Neural crest cell (in vitro differentiated cells): ENCODE measurements at places on chromosomes 1 and 21.

- DNase-seq: no peak
Observed at GRCh38 chr1:192959657-192960186, 99.4 kb downstream of the UCHL5 start.

GRCh38 chr1:229310833-229311232 lies 32.0 kb downstream of the CCSAP start:
- DNase-seq: no peak

DNA sequence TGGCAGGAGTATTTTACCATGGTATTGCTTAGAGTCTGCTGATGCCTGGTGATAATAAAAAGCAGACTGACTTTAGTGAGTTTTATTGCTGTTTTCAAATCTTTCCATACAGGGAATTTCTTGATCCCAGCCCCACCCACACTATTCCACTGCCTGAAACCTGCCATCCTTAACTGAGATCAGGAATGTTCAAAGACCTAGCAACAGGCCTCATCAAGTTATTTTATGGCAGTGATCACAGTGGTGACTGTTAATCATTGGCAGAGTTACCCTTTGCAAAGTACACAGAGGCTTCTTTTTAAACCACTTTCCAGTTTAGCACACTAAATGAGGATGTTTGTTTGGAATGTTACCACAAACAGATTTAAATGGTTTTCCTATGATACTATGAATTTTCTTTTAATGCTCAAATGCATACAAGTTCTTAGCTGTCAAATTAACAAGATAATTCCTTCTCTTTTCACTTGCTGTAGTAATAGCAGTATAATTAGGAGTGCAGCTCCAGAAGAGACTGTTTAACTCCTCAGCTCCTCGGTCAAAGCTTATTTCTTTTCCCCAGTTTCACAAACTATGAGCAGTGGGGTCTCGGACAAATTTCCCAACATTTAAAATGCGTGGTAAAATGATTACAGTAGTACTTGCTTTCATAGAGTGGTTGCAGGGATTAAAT lies 69.9 kb upstream of the USP25 start:
- DNase-seq: no peak

DNA sequence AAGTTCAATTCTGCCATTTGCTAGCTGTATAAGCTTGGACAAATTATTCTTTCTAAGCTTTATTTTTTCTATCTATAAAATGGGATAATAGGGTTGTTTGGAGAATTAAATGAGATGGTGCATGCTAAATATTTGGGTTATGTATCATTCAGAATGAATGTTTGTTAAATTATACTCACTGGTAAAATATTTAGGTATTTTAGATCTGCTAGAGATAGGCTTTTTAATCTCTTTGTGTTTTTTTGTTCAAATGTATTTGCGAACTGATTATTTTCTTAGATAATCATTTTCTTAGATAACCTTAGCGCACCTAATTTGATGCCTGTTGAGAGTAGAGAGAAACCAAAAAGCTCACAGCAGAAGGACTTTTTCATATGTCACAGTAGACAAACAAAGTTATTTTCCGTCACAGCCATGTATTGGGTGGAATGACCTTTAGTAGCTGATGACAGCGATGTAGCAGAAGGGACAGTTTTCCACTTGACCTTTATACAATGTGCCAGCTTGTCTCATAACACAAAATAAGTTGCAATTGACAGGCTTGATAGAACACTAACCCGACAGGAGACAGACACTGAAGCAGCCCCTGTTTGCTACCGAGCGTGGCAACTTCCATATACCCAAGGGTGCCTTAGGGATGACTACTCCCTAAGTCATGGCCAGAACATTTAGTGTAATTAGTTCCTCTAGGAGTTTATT lies 93.0 kb downstream of the DISC1 start:
- no peak for DNase-seq

DNA sequence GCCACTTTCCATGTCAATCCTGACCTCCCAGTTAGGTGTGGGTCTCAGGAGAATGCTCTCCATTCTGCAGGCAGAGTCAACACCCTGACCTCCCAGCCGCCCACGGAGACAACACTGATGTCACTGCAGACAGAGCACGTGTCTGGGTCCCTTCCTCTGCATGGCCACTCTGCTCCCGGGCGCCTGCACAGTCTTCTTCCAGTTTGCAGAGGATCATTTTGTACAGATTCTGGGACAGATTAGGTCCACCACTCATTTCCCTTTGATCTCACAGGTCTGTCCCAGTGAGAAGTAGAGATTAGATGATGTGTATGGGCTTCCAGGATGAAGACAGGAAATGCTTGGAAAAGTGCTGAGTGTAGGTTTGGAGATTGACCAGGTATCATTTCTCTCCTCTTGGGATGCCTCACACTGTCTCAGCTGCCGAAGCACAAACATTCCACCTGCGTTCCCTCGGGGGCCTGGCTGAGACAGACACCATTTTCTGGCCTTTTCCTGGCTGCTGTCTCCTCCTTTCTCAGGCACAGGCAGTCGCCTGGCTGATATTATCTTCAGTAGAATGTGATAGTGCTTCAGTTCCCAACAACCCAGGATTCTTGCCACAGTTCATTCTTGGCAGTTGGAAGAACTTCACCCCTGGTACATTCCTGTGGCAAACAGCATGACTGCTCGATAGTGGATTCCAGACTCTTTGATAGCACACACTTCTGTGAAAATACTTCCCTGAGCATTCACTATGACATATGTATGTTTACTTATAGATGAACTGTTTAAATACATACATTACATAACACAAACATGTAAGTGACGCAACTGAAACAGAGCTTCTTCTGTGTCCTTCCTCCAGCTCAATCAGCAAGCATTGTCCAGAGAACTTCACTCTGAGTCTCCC lies 7.9 kb downstream of the MYBPHL start:
- DNase-seq: no peak

DNA sequence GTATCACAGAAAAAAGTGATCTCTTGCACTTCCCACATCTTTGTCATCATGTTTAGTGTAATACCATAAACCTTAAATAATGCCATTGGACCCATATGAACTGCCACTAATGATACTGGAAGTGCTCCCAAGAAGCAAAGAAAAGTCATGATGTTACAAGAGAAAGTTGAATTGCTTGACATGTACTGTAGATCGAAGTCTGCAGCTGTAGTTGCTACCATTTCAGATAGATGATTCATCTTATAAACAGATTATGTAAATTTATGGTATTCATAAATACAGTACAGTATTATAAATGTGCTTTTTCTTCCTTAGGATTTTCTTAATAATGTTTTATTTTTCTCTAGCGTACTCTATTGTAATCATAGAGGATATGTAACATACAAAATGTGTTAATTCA lies 30.1 kb upstream of the LAMC2 start:
- DNase-seq: no peak

DNA sequence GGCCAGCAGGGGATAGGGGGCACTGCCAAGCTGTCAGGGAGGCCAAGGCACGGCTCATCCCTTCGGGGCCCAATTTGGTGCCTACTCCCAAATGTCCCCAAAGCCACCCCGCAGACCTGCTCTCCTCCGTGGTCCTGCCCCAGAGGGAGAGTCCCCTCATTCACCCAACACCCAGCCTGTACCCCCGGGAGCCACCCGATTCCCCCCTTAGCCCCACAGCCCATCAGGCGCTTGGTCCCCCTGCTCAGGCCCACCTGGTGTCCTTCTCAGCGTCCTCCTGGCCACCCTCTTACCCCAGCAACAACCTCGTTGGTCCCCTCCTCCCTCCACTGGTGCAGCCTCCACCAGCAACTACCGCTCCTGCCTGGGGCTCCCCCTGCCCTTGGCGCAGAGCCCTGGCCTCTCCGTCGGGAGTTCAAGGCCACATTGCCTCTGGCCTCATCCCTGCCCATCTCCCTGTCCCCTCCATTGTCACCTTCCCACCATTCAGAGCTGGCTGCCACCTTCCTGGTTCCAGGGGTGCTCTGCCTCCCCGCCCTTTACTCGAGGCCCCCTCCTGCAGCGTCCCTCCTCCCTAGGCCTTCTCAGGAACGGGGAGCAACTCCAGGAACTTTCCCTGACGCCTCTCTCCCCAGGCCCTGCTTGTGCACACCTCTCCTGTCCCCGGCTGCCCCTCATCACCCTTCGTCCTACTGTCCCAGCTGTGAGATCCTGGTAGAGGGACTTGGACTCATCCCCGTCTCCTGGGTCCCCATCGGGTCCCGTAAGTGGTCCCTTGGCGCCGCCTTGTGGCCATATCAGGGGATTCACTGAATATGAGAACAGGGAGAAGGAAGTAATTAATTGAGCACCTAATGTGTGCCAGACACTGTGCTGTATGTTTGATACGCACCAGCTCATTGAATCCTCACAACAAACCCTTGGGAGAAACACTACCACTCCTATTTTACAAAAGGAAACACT lies 73.9 kb downstream of the RAP1GAP start:
- peak; percentile 63 for DNase-seq

DNA sequence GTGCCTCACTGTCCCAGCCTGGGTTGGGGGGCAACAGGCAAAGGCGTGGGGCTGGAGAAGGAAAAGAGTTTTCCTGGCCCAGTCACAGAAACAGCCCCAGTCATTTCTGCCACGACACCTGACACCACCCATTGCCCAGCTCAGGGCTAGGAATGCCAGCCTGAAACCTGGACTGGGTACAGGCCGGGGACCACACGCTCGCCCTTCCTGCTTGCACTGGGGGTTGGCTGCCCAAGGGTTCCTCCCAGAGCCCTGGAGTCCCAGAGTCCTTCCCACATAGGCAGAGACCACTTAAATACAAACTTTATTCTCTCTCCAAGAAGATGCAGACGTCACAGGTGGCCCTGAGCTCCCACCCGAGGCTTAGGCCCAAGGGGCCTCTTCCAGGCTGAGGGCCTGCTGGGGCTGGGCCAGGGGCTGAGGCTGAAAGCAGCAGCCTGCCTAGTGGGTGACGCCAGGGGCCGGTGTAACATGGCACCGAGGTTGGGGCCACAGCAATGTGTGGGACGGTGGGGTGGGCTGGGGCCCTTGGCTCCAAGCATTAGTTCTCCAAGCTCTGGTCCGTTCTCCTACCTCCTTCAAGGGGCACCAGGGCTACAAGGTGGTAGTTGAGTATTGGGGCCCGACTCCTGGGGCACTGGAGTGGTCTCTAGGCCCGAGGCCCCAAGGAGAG lies 1.6 kb downstream of the TMEM52 start:
- no peak for DNase-seq

DNA sequence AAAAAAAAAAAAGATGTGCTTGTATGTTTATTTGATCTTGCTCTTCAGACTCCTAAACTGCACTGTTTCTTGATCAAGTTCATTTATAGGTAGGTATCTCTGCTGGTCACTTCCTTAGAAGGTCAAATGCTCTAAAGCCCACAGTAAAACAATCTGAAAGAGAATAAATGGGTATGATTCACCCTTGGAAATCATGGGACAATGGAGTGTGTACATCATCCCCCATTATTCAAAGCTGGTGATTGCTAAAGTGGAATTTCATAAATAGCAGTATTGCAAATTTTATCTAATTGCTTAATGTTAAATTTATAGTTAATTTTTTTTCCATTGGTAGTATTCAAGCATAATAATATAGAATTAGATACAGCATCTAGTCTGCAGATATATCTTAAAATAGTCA lies 53.4 kb downstream of the MIER1 start:
- DNase-seq: no peak

DNA sequence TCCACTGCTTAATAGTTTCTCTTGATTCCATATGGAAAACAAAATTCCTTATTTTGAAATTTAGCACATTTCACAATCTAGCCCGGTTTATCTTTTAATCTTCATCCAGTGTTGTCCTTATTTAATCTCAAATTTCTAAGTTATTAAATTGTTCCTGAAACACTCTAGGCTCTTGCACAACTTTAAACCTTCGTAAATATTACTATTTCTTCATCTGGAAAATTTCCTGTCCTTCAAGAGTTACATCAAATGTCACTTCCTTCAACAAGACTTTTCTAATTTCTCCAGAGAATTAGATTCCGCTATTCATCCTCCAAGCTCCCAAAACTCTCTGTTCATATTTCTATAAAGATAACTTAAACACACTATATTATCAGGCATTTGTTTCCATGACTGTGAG lies 6.5 kb downstream of the FMO5 start:
- no peak for DNase-seq
